ENCODE measurements at places on chromosomes 5 and 9.

- DNase-seq: no peak
Measured at GRCh38 chr5:172903790-172904189, 55.4 kb upstream of the RPL26L1 start.

DNA sequence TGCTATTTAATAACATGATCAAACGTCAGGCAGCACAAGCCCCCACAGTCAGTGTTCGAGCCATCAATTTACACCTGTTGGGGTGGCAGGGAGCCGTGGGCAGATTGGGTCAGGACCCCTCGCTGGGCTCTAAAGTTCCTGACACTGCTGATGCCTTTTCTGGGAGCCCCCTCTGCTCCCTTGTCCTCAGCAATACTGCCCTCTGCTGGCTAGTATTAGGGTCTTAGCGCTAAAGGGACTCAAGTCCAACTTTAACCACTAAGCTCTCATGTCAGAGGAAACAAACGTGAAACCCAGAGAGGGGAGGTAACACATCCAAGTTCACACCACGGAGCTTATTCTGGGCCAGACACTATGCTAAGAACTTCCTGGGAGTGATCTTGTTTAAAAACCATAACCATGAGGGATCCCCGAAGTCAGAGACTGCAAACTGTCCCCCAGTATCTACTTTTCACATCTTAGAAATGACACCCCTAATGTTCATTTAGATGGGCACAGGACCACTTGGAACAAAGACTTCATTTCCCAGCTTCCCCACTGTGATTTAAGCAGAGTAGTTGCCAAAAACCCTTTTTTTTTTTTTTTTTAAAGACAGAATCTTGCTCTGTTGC is 20.4 kb downstream of the ANKS6 start:
- no peak for DNase-seq

DNA sequence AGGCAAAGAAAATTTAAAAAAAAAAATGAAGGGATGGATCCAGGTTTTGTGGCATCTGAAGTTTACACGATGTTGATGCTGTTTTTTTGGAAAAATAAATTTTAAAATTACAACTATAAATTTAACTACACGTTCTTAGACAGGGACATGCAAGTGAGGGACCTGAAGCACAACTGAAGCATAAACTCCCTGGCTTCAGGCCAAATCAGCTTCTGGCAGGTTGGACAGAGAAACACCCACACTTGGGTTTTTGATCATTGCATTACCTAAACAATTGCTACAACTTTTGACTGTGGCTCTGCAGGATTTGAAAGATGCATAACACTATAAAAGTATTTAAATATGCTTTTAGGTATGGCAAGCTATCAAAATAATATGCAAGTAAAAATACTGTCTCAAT is 1318.3 kb upstream of the DMAC1 start:
- no peak for DNase-seq

- no peak for DNase-seq
Measured at GRCh38 chr5:178339272-178339671, 106.7 kb upstream of the PHYKPL start.

- DNase-seq: no peak
Measured at GRCh38 chr9:134287591-134288491, 38.4 kb upstream of the RXRA start.

- no peak for DNase-seq
Measured at GRCh38 chr9:101201630-101202029, 173.1 kb downstream of the PLPPR1 start.

DNA sequence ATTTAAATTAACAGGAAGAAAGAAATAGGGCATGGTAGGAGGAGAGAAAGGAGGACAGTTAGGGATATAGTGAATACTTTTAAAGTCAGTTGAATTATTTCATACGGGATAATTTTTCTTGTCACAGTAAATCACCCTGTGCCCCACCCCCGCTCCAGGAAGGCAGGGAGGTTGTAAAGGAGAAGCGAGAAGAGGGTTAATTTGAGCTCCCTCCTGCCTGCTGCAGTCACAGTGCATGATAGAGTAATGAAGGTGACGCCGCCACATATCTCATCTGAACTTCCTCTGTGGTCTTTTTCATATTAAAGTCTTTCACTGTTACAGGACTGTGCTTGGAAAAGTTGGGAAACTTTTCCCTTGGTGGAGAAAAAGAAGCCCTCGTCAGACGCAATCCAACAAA is 896 bp upstream of the PCSK5 start:
- DNase-seq: no peak

DNA sequence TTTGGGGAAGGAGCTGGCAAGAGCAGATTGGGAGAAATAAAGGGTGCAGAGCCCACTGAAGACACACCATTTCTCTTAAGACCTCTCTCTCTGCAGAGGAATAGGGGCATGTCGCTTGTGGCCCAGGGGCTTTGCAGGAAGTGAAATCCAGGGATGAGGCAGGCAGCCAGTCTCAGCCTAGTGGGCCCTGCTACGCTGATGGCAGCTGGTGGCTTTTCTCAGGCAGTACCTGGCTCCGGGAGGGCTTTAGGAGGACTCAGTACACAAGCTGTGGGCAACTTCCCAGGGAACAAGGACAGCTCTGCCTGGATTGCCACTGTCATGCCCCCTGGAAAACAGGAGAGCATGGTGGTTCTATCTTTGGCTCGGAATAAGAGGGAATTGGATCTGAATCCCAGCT is 76.2 kb upstream of the NEURL1B start:
- no peak for DNase-seq

DNA sequence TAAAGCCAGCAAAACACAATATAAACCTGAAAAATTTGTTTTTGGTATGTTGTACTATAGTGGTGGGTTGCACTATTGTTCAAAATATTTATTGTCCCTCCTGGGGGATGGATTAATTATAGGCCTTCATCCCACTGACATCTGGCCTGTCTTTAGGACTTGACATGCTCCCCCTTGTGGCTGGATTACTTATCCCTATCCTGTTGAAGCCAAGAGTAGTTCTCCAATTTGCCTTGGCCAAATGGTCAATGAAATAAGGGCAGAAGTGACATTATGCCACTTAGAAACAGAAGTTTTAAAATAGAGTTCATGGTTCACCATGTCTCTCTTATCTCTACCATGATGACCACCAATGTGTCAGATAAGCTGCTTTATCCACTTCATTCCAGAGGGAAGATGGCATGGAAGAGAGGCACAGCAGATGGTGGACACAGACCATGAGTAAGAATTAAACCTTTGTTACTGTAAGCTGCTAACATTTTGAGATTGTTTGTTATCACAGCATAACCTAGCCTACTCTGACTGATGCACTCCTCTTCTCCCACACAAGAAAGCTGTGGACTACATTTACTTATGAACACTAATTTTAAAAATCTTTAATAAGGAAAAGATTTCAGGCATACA is 29.2 kb upstream of the ARHGEF28 start:
- DNase-seq: no peak

Measured in sciatic nerve (tissue), 2 donors.